ENCODE measurements at places on chromosomes 4 and X.

DNA sequence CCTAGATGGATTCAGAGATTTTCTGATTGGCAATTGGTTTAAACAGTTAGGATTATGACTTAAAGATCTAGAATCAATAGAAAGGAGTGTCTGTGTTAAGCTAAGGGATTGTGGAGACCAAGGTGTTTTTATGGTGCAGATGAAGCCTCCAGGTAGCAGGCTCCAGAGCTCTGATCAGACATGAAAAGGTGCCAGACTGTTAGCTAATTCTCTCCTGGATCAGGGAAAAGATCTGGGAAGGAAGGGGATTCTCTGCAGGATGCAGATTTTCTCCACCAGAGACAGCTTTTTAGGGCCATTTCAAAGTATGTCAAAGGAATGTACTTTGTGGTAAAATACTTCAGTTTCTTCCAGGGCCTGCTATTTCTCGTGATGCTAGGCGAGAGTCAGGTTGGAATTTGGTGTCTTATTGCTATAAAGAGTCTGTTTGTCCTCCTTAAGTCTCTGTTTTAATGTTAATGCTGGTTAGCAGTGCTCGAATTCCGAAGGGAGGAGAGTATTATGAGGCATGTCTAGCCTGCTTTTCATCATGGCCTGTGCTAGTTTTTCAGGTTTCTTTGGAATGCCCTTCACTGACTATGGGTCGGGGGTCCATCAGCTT lies 12.0 kb upstream of the GPR78 start:
- DNase-seq, result no peak

DNA sequence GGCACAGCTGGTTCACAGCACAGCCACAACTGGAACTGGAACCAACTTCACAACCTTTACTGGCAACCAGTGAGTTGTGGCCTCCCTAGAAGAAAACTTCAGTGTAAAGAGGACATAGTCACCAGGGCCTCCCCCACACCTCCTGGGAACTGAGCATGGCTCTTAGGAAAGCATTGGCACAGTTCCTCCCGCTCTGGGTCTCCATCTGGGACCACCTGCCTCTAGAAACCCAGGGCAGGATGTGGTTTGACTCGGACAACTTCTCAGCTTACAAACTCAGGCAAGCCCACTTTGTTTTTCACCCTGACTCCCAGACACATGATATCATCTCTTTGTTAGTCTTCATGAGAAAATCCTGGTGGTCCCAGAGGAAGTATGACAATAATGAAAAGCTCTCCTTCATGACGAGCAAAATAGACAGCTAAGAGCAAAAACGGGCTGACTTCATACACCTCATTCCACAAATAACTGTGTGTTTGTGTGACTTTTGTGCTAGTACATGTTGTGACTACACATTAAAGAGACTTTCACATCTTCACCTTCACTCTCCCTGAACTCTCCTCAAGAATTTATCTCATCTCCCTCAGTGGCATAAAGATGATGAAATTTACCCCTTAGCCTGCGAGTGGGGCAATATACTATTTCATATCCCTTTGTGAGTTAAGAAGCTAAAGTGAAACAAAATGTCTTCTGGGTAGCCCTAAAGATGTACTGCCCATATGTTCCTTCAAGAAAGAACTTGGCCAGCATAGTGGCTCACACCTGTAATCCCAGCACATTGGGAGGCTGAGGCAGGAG lies 75.4 kb downstream of the SH3KBP1 start:
- no peak for DNase-seq

GRCh38 chr4:140044337-140044902 lies 109.6 kb downstream of the MAML3 start:
- DNase-seq, result no peak

- no peak for DNase-seq
Measured at GRCh38 chrX:41351923-41352322, 18.0 kb downstream of the DDX3X start.

GRCh38 chr4:89803915-89804314 lies 33.0 kb downstream of the SNCA start:
- DNase-seq, result no peak

DNA sequence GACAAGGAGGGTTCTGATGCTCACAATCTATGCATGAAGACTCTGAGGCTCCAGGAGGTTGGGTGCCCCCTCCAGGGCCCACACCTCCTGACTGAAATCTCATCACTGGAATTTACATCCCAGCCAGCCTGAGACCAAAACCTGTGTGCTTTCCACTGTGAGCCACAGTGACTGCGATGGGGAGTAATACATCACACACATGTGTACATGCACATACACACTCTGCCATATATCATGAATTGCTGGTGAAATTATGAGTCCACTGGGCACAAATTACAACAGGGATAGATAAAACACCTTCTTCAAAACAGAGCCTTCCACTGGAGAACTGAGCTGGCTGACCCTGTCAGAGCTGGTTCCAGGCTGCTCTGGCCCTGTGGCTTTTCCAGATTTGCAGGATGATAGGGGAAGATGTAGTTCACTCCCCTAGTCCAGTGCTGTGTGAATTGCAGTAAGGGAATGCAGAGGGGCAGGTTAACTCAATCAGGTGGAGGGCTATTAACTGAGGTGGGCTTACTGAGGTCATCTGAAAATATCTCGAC lies 35.8 kb upstream of the MSX1 start:
- DNase-seq, result no peak

DNA sequence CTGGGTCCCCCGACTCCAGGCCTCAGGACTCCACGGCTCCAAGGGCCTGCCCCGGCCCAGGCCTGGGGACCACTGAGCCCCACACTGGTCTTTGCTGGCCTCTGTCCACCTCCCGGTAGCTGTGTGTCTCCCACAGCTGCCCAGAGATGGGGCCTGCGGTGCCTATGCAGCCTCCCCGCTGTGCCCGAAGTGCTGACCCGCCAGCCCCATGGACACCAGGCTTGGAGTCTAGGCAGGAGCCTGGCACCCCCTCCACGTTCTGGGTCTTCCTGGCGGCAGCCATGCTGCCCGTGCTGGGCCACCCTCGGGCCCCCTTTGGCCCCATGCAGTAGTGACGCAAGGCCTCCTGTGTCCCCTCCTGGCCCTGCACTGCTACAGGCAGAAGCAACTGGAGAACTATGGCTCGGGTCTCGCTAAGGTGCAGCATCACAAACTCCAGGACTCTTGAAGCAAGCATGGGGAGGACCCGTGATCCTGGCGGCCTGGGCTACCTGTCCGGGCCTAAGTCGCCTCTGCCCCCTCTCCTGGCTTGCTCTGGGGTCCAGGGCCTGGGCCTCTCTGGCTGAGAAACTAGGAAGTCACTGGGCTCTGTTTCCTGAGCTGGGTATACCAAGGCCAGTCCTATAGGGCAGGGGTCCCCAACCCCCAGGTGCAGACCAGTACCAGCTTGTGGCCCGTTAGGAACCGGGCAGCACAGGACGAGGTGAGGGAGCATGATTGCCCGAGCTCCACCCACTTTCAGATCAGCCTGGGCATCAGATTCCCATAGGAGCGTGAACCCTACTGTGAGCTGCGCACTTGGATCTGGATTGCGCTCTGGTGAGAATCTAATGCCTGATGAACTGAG lies 917 bp downstream of the MYL5 start:
- DNase-seq, result peak; percentile 72

GRCh38 chr4:176660561-176660960 lies 132.2 kb downstream of the VEGFC start:
- DNase-seq, result no peak

DNA sequence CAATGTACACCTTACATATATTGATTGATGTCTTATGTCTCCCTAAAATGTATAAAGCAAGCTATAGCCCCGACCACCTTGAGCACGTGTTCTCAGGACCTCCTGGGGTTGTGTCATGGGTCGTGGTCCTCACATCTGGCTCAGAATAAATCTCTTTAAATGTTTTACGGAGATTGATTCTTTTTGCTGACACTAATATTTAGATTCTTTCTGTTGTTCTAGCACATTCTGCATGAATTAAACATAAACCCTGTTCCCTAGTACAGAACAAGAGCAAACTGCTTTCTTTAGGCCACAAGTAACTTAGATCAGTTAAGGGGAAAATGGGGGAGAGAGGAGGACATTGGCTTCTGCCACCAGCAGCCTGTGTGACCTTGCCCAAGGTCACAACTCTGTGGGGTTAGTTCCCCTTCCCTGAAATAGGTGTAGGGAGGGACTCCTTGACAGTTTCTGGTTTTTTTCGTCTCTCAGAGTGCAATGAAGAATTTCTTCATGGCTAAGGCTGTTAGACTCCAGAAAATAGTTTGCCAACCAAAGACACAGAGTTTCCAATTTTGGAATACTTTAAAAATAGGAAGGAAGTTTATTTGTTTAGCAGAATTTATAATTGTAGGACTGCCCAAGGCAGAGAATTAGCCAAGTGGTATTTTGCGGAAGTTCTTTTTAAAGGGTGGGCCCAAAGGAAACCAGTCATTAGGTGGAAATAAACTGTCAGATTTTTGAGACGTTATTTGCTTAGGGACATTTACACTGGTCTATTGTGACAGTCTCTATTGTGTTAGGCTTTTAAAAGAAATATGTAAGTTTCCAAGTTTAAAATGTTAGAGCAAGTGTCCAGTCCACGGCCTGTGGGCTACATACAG lies 29.4 kb downstream of the PTTG2 start:
- DNase-seq, result no peak

DNA sequence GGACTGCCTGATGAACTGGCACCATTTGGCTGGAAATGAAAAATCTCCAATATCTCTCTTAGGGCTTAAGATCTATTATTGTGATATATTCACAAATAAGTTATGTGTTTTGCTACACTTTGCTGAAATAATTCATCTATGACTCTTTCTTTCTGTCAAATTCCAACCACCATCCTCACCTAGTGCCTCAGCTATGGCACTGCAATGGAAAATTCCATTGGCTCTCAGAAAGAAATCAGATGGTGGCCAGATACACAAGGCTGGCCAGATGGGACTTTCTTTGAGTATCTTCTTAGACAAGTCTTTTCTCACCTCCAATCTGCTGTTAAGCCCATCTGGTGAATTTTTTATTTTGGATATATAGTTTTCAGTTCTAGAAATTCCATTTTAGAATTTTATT lies 28.0 kb downstream of the NAT8L start:
- DNase-seq, result no peak

DNA sequence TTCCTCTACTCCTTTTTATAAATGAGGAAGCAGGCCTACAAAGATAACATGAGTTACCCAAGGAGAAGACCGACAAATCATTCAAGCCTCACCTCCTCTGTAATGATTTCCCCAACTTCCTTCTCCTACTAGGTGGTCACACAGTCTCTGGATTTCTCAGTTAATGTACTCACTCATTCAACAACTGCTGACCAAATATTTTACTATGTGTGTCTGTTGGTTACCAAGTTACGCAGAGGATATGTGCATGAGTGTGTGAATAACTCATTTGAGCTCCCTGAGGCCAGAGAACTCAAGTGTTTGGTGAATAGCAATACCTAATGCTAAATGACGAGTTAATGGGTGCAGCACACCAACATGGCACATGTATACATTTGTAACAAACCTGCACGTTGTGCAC lies 10.4 kb downstream of the CASK start:
- no peak for DNase-seq

GRCh38 chr4:153582954-153583702 lies 101.0 kb upstream of the TLR2 start:
- DNase-seq, result no peak

- DNase-seq, result no peak
Measured at GRCh38 chrX:149984411-149984810, 46.1 kb upstream of the EOLA2 start.

GRCh38 chrX:108362026-108362425 lies 76.2 kb downstream of the COL4A6 start:
- no peak for DNase-seq

DNA sequence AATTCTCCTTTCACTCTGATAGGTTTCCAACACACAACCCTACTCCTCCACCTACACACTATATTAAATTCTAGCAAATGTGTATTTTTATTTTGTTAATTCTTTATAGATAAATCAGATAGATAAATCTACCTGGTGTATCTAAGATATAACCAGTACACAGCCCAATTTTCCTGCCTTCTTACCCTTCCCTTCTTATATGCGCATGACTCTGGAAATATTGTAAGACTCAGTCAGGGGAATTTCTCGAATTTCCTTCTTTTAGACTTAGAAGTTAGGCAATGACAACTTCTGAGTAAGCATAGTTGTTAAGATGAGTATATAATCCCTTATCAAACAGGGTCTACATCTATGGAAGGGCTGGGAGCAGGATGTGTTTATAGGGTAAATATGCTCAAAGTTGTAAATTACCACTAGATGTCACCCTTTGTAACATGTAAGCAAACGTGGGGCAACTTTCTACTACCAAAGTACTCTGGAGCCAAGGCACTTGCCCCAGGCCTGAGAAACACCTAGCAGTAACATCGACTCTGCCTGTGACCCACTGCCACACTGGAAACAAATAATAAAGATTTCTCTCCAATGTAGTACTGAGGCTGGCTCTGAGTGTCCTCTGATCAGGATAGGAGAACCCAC lies 444.7 kb downstream of the IQCM start:
- peak; percentile 8 for DNase-seq

- DNase-seq, result no peak
Measured at GRCh38 chr4:164601653-164602052, 152.3 kb upstream of the SMIM31 start.

- DNase-seq, result no peak
Measured at GRCh38 chr4:6771229-6771671, 11.3 kb upstream of the KIAA0232 start.

- DNase-seq, result peak; percentile 29
Measured at GRCh38 chr4:37682701-37683401, 3.3 kb downstream of the RELL1 start.

- DNase-seq, result no peak
Measured at GRCh38 chr4:33772582-33772981, 2471.7 kb downstream of the ARAP2 start.

GRCh38 chr4:107850438-107850837 lies 25.7 kb downstream of the SGMS2 start:
- no peak for DNase-seq

- DNase-seq, result no peak
Measured at GRCh38 chrX:3216581-3217180, 129.8 kb downstream of the MXRA5 start.

GRCh38 chrX:152822383-152823086 lies 8.0 kb downstream of the CETN2 start:
- no peak for DNase-seq

- DNase-seq, result peak; percentile 4
Measured at GRCh38 chr4:42519803-42520417, 122.6 kb downstream of the SHISA3 start.

GRCh38 chr4:123497340-123497739 lies 100.7 kb downstream of the SPRY1 start:
- no peak for DNase-seq

- DNase-seq, result peak; percentile 79
Measured at GRCh38 chrX:40169193-40170101, 71.7 kb upstream of the BCOR start.

GRCh38 chr4:174873931-174874330 lies 44.2 kb upstream of the ADAM29 start:
- DNase-seq, result no peak

- no peak for DNase-seq
Measured at GRCh38 chr4:127143460-127144195, 489.1 kb upstream of the INTU start.

GRCh38 chr4:153765894-153766293 lies 6.1 kb upstream of the RNF175 start:
- no peak for DNase-seq

- no peak for DNase-seq
Measured at GRCh38 chr4:140048419-140048995, 105.5 kb downstream of the MAML3 start.
